ENCODE measurements at places on chromosomes 2 and 18.

- DNase-seq: no peak
These were observed 39.1 kb downstream of the CDC42EP3 start for GRCh38 chr2:37632310-37632709.

GRCh38 chr2:237181844-237182243 is 96.2 kb downstream of the COPS8 start:
- DNase-seq: no peak

- DNase-seq: no peak
These were observed 294.4 kb downstream of the ZNF521 start for GRCh38 chr18:25057491-25058050.

DNA sequence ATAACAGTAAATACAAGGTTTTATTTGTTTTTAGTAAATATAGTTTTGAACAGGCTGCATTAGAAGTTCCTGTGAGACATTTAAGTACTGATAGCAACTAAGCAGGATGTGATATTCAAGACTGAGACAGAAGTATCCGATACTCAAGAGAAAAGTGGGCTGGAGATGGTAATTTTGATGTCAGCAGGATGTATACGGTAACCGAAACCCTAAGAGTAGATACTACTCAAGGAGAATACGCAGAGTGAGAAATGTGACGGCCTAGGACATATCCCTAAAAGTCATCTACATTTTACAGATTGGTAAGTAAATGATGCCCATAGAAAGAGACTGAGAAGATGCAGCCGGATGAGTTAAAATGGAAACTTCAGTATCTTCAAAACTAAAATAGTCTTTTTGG is 115.4 kb downstream of the GORASP2 start:
- no peak for DNase-seq

GRCh38 chr2:26568076-26568890 is 72.9 kb downstream of the CIB4 start:
- no peak for DNase-seq
